ENCODE measurements at places on chromosomes 1 and 21. TPM values are rescaled to one million over a fixed set of nuclear protein-coding genes. Genes with fewer than 3 reads are reported as not detected.

The PLA2G2C gene
- not detected for total RNA-seq

The AXDND1 gene
- 0.17 TPM for total RNA-seq

The CAP1 gene
- total RNA-seq = 558 TPM

The CBR1 gene
- total RNA-seq = 214 TPM

The PRR9 gene
- total RNA-seq = not detected

The AMY1C gene
- not detected for total RNA-seq

Measured in smooth muscle cell of trachea (primary cell).